AG09319 (cell line): ENCODE measurements at places on chromosomes 4 and X.

DNA sequence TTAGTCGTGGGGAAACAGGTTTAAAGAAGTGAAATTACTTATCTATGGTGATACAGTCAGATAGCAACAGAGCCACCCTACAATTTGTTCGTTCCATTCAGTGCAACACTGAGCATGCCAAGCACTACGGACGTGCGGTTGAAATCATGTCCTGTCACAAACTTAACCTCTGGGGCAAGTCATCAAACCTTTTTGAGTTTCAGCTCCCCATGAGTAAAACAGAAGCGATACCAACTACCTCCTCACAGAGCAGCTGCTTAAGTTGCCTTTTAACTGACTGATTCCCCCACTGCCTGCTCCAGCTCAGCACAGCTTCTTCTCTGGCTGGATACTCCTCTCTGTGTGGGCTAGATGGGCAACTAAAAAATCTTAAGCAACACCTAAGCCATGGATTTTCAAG is 36.0 kb downstream of the LHFPL1 start:
- no peak for DNase-seq

- no peak for DNase-seq
These were observed 27.3 kb downstream of the WDR1 start for GRCh38 chr4:10089346-10089745.

GRCh38 chrX:132292793-132293192 is 73.5 kb upstream of the RAP2C start:
- peak; percentile 34 for DNase-seq

DNA sequence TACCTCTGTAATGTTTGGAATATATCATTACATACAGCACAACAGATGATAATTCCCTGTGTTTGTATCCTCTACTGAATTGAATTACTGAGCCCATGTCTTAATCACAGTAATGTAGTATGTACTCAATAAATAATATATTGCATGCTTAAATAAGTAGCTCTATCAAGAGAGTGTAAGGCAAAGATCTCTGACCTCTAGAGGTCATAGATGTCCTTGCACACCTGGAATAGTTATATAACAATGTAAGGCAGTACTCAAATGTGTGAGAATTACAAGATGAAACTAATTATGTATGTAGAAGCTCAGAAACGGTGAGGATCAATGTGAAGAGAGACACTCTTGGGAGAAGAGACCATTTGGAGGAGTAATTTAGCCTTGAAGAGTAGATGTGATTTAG is 14.3 kb upstream of the GCNA start:
- no peak for DNase-seq

GRCh38 chrX:55796496-55796895 is 78.9 kb downstream of the RRAGB start:
- DNase-seq, result no peak

- DNase-seq, result no peak
These were observed 41.5 kb downstream of the SMAD1 start for GRCh38 chr4:145523117-145523516.

GRCh38 chrX:107565931-107566603 is 62.2 kb upstream of the PRPS1 start:
- no peak for DNase-seq
